ENCODE measurements at places on chromosomes 13 and 19.

GRCh38 chr13:30676672-30677071, 58.7 kb upstream of the ALOX5AP start:
- DNase-seq = no peak

- DNase-seq = no peak
These were observed 1145.6 kb upstream of the MIR17HG start for GRCh38 chr13:90201676-90202460.

GRCh38 chr19:15507068-15508034, 974 bp upstream of the CYP4F22 start:
- no peak for DNase-seq

DNA sequence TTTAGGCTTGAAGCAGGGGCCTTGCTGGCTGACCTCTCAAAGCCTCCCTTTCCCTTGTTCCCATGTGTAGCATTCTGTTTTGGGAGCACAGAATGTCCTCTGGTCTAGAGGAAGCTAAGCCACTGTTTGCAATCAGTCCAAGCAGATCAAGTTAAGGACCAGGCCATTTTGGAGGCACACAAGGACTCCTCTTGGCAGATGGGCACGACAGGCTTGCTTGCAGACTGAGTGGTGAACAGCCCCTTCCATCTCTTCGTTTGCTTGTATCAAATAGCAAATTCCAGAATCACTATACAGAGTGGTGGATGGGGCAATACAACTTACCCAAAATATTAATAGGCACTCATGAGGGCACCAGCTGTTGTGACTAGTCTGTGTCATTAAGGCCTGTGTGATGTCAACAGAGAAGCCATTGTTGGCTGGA, 215.5 kb upstream of the SERP2 start:
- no peak for DNase-seq

GRCh38 chr19:19115954-19116353, 22.3 kb downstream of the TMEM161A start:
- DNase-seq = peak; percentile 80

DNA sequence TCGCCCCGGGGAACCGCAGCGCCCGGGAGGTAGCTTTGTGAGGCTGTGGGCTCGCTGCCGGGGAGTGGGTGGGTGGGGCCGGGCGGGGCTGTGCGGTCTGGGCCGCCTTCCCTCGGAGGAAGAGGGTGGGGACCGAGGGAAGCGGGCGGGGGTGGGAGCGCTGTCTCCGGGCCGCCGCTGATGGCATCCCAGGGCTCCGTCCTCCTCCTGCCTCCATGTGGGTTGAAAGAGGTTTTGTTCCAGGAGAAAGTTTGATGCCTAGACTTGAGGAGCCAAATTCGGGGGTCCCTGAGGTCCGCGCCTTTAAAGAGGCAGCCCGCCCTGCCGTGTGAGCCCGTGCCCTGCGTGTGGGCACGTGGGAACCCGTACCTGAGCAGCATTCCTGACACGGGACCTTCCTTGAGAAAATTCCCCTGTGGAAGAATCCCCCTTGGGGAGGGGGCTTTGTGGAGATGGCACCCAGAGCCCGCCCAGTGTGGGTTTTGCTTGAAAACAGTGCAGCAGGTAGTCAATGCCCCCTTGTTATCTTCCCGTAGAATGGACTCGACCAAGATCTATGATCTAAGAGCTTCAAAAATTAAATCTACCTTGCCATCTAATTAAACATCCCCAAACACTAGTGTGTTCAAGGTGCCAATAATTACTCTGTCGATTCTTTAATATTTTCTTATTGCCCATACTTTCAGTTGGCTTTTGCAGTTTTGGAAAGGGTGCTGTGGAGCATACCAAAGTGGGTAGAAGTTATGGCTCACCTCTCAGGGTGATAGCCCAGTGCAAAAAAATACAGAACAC, 107.8 kb downstream of the RXFP2 start:
- no peak for DNase-seq

DNA sequence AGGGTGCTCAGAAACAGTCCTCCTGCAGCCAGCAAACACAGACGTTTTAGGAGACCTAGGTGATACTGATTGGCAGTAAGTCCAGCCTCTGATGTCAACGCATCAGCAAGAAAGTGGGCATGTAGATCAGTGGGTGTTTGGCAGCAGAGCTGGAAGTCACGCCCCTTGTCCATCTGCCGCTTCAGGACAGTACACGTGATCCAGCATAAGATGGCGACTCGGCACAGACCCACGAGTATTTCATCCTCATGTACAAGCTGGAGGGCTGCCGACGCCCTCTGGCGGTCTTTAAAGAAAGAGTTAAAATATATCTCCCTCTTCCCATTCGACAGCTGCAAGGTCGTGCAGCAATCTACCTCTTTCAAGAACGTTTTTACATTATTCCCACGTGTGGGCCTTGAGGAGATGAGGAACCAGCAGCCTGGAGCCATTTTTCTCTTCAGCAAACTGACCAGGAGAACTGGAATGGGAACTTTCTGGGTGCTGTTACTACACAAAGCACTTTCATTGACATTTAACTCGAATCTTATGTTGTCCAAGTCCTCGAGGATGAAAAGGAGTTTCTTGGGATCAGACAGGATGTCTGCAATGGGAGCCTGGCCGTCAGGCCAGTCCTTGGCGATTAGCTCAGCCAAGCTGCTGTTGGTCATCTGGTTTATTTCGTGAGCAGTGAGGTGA, 22.3 kb downstream of the NLRP11 start:
- peak; percentile 55 for DNase-seq

GRCh38 chr19:49662011-49662410, 3.6 kb downstream of the IRF3 start:
- DNase-seq = no peak

GRCh38 chr13:36453516-36453915, 21.2 kb downstream of the CCNA1 start:
- no peak for DNase-seq

DNA sequence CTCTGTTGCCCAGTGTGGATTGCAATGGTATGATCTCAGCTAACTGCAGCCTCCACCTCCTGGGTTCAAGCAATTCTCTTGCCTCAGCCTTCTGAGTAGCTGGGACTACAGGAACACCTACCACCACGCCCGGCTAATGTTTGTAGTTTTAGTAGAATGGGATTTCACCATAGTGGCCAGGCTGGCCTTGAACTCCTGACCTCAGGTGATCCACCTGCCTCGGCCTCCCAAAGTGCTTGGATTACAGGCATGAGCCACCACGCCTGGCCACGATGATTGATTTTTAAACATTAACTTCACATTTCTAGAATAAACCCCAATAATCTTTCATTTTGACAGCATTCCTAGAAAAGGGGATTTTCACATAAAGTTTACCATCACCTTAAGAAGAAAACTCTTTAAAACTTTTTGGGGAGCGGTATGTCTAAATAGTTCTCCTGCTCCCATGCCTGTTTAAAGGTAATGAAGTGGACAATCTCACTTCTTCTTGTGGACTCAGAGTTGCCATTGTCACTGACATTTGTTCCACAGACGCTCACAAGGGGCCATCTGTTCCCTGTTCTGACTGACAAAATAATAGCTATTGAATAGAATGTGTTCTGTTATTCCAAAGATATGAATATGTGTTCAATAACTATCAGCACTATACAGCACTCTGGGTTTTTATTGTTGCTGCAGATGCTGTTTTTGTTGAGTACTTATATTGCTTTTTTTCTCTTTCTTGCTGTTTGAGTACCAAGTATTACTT, 66.1 kb upstream of the C1QTNF9B start:
- DNase-seq = no peak

- DNase-seq = no peak
These were observed 9.8 kb downstream of the ZNF653 start for GRCh38 chr19:11495885-11496284.

DNA sequence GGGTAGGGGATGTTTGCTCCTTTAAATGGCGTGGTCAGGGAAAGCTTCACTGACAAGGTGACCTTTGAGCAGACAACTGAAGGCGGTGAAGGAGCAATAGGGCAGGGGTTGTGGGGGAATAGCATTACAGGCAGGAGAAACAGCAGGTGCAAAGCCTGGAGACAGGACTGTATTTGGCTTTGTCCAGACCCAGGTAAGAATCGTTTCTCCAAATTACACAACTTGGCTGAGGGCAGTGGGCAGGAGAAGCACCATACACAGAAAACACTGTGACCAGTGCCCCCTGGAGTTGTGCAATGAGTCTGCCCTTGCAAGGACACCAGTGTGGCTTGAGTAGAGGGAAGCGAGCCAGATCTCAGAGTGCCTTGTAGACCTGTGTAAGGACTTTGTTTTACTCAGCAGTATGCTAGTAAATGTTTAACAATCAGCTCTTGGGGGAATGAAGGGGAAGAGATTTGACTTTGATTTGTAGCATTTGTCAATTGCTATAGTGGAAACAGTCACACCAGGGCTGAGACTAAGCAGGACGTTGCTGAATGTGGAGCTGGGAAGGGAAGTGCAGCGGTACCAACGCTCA, 360.0 kb downstream of the DCT start:
- no peak for DNase-seq

- DNase-seq = no peak
These were observed 816 bp downstream of the RPS28 start for GRCh38 chr19:8321986-8322637.

DNA sequence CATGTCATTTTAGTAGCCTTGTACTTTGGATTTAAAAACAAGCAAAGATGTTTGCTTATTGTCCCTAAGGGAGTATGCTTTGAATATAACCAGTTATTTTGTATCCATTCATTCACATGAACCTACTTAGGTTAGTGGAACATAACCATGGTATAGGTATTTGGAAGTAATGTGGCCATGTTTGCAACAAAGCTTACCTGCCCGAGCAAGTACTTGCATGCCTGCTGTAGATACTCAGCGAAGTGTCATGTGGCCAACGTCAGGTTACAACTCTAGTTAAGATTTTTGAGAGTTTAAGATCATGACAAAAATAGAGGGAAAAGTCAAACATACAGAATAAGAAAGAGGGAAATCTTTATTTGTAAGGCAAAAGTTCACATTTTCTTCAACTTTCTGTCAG, 57.2 kb downstream of the COG6 start:
- no peak for DNase-seq

- DNase-seq = no peak
These were observed 56.1 kb upstream of the ZNF835 start for GRCh38 chr19:56727677-56728076.

DNA sequence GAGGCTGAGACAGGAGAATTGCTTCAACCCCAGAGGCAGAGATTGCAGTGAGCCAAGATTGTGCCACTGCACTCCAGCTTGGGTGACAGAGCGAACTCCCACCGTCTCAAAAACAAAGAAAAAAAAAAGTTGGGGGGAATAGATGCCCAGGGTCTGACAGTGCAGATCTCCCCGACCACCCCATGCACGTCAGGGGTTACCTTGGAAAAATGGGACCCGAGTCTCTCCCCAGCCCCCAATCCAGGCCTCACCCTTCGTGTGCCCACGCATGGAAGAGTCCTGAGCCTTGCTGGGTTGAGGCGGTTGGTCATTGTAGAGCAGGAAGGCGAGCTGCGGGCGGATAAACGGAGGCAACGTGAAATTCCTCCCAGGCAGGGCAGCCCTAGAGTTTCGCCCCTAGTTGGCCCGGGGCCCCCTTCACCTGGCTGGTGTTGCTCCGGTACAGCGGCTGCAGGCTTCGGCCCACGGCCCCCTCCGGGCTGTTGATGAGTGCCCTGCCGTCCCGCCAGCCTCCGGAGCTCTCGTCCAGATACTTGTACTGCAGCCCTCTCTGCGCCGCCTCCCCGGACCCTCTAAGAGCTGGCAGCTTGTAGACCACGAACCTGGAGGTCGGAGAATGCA, 588 bp downstream of the DNASE2 start:
- DNase-seq = peak; percentile 56

DNA sequence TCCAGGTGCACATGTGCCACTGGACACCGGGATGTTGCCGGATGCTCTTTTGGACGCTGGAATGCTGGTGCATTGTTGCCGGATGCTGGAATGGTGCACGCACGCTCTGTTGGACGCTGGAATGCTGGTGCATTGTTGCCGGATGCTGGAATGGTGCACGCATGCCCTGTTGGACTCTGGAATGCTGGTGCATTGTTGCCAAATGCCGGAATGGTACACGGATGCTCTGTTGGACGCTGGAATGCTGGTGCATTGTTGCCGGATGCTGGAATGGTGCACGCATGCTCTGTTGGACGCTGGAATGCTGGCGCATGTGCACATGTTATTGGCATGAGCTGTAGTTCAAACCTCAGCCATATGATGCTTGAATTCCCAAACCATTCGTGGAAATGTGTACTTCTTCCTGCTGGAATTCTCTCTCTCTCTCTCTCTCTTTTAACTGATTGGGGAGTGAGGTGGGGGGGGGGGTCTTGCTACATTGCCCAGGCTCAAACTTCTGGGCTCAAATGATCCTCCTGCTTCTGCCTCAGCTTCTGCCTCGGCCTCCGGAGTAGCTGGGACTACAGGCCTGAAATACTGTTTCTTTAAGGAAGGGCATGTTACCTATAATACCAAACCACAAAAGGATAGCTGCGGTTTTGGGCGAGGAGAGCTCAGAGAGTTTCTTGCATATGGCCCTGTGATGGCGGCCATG, 1.2 kb upstream of the MCF2L start:
- DNase-seq = no peak

- peak; percentile 78 for DNase-seq
These were observed 20.6 kb downstream of the BRSK1 start for GRCh38 chr19:55304279-55304978.

DNA sequence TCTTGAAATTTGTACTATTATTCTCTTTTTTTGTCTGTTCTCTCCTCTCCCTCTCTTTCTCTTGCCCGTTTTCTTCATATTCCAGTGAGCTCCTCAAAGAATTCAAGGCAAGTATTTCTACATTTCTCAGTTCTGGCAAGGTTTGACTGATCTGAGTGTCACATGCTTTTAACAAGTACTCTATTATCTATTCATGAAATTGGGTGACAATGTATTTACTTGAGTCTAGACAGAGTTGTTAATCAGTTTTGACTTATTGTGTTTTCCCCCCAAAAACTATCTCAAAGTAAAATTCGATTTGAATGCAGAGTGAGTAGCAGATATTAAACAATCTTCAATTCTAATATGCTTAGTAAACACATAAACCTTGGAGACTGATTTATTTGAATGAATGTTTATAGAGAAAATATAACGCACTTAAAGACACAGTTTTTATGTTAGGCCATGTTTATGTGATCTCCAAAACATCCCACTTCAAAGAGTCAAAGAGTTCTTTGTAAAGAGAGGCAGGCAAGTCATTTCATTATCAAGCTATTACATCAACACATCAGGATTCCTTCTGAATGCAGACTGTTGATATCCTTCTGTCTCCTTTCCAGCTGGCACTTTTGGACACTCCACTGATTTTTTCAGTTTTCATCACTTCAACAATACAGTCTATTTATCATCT, 166.6 kb downstream of the SLITRK6 start:
- no peak for DNase-seq

GRCh38 chr13:41107584-41108014, 25.0 kb downstream of the KBTBD6 start:
- no peak for DNase-seq

Data from GM20000 (cell line).